ENCODE measurements at places on chromosomes 4 and X.
A peak's percentile ranks its signal among the peaks of the same experiment; 100 is the strongest.

GRCh38 chrX:15451913-15452312 is 41.2 kb downstream of the PIR start:
- no peak for DNase-seq

DNA sequence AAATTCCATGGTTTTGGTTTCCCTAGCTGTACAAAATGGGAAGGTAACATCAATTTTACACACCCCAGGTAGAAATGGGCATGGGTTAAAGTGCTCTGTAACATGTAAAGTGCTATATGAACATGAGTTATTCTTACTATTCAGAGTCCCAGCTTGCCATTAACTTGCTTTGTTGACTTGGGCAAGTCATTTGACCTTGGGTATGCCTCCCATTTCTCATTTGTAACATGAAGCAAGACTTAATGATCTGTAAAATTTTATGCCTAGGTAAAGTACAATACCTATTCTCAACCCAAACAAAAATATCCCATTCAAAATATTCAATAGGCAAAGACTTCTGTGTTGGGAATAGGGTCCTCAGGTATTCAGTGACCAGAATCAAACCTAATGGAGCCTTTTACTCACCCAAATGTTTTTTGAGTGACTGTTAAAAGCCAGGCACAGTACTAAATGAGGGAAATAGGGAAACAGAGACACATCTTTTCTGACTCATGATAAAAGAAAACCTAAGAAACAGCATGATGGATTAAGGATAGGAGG is 126.6 kb downstream of the SH3RF1 start:
- no peak for DNase-seq

GRCh38 chrX:119492463-119492862 is 24.2 kb downstream of the SLC25A5 start:
- DNase-seq, result no peak

- DNase-seq, result no peak
Measured at GRCh38 chr4:176340871-176341685, 21.3 kb downstream of the SPCS3 start.

GRCh38 chrX:84339507-84340364 is 151.7 kb upstream of the RPS6KA6 start:
- DNase-seq, result no peak

GRCh38 chrX:78064152-78064551 is 39.9 kb upstream of the PGK1 start:
- DNase-seq, result no peak

DNA sequence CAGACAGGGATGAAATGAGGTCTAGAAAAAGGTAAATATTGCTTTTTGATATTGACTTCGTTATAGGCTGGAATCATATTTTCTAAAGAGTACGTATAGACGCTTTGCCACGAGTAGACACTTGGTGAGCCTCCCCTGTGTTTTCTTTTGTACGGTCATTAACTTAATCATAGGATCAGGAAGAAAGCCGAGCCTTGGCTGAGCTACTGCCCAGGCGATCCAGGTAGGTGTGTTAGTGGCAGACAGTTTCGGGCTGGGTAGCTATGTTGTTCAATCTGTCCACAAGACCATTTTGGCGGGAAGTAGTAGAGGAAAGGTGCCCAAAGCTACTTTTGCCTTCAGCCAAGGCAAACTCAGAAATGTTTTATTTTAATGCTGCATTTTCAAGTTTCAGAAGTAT is 8.8 kb downstream of the PRDM8 start:
- DNase-seq, result no peak

- DNase-seq, result peak; percentile 18
Measured at GRCh38 chrX:18424482-18425198, 768 bp upstream of the CDKL5 start.

DNA sequence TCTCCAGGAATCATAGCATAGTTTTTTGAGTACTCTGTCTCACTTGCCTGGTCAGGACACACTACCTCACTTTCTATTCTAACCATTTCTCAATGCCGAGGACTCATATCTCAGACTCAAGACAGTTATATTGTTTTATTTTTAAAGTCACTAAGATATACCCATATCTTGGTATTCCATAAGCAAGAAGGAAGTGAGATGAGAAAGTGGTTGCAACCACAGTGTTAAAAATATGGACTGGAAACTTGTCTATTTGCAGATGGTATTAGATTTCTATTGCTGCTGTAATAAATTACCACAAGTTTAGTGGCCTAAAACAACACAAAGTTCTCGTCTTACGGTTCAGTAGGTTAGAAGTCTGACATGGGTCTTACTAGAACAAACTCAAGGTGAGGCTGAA is 344.8 kb upstream of the MAGEB2 start:
- DNase-seq, result no peak

DNA sequence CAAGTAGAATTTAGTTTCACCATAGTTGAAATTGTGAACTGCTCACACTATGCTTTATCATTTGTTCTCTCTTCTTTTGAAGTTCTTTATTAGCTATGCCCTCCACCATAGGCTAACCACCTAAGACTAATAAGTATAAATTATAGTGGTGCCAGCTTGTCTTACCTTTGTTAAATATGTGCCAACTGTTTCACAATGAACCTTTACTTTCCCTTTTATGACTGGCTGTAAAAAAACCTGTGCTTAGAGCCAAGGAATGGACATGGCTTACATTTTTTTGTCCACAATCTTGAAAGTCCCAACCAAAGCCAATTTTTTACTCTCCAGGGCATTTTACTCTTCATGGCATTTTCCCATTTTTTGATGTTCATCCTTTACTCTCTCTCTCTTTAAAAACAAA is 123.5 kb upstream of the LEF1 start:
- no peak for DNase-seq

- no peak for DNase-seq
Measured at GRCh38 chrX:25096522-25097045, 80.8 kb upstream of the ARX start.

DNA sequence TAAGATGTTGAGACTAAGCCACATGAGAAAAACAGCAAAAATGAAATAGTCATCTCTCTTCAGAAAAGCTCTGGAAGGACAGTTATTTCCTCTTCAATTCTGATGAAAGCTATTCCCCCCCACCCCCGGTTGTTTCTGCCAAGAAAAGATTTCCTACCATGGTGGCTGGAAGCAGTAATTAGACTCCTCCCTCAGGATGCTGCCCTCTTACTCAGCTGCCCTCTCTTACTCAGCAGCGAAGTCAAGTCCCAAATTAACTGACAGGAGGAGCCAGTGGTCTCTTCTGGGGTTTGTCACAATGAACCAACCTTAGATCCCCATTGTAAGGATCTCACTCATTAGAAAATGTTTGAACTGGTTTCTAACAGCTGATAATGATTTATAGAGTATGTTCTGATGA is 38.0 kb downstream of the GPM6B start:
- no peak for DNase-seq

DNA sequence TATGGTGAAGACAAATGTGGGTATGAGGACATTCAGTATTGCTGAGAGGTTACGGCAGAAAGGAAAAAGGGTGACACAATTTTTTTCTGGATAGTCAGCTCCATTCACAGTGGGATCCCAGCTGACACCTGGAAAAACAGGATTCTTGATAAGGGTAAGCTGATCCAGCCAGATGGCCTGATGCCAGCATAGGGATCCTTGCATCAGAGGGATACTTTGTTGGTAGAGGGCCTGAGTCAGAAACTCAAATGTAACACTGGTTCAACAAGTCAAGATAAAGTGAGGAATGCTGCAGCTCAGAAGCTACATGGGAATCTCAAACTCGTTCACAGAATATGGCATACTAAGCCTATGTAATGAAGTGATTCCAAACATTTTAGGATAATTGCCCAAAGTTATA is 726.7 kb downstream of the C4orf33 start:
- DNase-seq, result no peak

DNA sequence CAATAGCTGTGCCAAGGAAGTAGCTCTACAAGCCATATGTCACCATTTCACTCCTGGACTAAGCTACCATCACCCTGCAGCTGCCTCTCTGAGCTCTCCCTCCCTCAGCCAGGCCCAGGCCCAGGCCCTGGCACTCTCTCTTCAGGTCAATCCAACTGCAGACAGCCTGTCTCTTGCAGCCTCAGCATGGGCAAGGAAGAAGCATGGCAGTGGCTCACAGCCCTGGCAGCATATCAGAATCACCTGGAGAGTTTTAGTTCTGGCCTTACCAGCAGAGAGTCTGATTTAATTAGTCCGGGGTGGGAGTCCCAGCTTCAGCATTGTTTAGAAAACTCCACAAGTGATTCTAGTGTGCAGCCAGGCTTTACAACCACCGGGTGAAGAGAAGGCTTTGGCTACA is 31.5 kb downstream of the NALF2 start:
- DNase-seq, result no peak

DNA sequence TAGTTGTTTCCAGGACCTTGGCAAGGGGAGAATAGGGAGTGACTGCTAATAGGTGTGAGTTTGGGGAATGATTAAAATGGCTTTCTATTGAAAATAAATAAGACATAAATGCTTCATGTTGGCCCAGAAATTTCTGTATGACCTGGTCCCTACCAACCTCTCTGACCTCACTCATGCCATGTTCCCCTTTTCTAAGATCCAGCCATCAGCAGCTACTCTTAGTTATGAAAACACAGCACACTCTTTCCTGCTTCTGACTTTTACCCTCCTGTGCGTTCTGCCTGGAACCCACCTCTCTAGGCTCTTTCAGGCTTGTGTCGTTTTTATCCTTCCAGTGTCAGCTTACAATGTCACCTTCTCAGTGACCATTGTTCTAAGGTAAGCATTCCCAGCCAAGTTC is 14.8 kb upstream of the CXCL5 start:
- no peak for DNase-seq

DNA sequence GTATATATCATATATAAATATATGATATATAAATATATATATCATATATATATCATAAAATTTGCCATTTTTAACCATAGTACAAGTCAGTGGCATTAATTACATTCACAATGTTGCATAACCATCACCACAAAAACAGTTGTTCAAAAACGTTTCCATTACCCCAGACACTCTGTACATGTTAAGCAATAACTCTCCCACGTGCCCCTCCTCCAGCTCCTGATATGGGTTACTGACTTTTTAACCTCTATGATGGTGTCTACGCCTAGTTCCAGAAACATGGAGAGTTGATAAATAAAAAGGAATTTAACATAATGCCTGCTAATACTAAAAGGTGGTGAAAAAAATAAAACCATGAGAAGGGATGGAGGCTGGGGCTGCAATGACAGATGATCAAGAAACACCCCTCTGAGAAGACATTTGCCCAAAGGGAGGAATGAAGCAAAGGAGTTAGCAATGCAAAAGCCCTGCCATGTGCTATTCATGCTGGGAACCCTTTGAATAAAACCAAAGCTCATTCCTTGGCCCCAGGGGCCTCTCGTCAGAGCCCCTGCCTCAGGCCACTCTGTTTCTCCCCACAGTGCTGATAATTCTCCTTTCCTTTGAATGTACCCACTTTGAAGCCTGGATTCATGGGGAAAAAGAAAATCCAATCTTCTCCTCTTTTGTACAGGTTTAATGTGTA is 144.3 kb downstream of the NWD2 start:
- no peak for DNase-seq

DNA sequence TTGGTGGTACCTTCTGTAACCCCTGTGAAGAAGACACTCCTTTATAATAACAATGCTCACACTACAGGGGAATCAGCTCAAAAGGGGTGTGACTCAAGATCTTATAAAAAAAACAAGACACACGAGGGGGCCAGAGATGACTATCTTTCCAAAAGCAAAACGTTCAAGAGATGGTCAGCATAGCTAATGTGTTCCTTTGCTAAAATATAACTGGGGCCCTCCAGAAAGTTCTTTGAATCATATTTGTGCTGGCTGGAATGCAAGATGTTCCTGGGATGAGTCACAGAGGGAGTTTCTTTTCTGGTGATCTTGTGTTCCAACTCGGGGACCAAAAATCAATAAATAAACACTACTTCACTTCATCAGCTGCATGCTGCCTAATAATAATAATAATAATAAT is 46.5 kb downstream of the RAI2 start:
- DNase-seq, result no peak

- no peak for DNase-seq
Measured at GRCh38 chrX:150696331-150696730, 3.1 kb downstream of the MTMR1 start.

GRCh38 chr4:63578383-63578782 is 830.9 kb downstream of the TECRL start:
- DNase-seq, result no peak

DNA sequence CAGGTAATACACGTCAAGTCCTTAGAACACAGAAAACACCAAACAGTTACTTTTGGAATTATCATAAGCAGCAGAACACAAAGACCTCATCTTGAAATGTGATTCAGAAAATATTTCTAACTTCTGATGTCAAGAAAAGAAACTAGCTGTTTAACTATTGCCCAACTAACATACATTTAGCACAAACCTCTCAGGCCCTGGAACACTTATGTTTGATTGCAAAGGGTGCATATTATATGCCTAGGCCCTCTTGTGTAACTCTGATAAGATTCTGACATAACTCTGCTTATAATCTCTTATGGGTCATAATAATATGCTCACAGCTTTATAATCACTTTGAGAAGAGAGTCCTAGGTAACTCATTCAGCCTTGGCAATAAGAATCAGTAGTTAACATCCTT is 62.6 kb downstream of the TBC1D9 start:
- no peak for DNase-seq

GRCh38 chrX:75158054-75158453 is 2.0 kb upstream of the ABCB7 start:
- DNase-seq, result no peak

DNA sequence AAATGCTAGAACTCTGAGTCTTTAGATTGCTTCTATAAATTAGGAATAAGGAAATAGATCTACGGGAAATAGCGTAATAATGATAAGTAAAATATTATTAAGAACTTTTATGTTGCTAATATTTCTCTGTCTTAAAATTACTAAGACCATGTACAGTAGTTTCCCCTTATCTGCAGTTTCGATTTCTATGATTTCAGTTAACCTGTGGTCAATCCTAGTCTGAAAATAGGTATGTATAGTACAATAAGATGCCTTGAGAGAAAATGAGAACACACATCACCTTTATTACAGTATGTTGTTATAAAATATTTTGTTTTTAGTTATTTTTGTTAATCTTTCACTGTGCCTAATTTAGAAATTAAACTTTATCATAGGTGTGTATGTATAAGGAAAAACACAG is 92.6 kb downstream of the CCSER1 start:
- no peak for DNase-seq

DNA sequence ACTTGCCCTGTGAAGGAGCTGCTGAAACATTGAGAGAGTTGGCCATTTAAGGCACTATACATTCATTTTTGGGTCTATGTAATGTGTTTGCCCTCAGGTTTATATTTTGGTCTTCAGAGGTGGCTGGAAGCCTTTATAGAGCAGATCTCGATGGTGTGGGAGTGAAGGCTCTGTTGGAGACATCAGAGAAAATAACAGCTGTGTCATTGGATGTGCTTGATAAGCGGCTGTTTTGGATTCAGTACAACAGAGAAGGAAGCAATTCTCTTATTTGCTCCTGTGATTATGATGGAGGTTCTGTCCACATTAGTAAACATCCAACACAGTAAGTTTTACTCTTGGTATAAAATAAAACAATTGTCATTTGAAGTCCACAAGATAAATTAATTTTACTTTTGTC is 31.1 kb downstream of the EGF start:
- no peak for DNase-seq

- no peak for DNase-seq
Measured at GRCh38 chr4:69787879-69788278, 27.5 kb upstream of the SULT1B1 start.

- DNase-seq, result no peak
Measured at GRCh38 chr4:124025428-124025827, 628.8 kb downstream of the SPRY1 start.

- no peak for DNase-seq
Measured at GRCh38 chr4:15558561-15558960, 88.9 kb downstream of the CC2D2A start.

All from CD4-positive, alpha-beta T cell treated with Interleukin-4 for 1 hour (primary cell).